Stimulated activated CD8-positive, alpha-beta memory T cell treated with anti-CD3 and anti-CD28 coated beads, Interleukin-15, amount 100 ng/mL, for 48 hours (primary cell): ENCODE measurements at places on chromosomes 2 and 18.

DNA sequence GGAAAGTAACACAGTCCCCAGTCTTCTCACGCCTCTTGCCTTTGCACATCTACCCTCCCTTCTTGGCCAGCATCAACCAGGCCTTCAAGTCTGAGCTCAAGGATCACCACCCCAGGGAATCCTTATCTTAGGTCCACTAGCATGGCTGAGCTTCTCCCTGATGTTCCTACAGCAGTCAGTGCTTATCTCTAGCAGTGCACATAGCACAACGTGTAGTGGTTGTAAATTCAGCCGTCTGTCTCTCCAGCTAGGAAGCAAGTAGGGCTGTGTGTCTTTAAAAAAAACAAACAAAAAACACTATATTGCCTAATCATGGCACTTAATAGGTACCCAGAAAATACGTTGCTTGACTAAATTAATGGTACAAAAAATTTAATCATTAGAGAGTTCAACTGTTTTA lies 29.2 kb downstream of the KCNG3 start:
- no peak for DNase-seq

- no peak for DNase-seq
Observed at GRCh38 chr2:5520463-5520972, 171.7 kb upstream of the SOX11 start.

DNA sequence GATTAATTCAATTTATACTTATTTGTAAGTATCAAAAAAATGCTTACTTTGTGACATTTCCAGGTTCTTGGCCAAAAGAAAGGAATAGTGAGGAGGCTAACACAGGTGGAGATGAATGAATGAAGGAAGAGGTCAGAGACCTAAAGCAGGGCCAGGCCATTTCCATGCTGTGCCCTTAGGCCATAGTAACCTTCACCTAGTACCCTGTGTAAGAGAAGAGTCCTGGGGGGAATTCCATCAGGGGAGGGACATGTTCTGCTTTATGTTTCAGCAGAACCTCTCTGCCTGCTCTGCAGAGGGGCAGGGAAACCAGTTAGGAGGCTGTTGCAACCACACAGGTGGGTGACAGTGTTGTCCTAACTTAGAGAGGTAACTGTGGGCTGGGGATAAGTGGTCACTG lies 204.2 kb upstream of the CDH20 start:
- DNase-seq = no peak

- no peak for DNase-seq
Observed at GRCh38 chr18:45243340-45244110, 371.8 kb upstream of the SLC14A2 start.

GRCh38 chr2:9113262-9113661 lies 93.3 kb upstream of the ASAP2 start:
- no peak for DNase-seq

DNA sequence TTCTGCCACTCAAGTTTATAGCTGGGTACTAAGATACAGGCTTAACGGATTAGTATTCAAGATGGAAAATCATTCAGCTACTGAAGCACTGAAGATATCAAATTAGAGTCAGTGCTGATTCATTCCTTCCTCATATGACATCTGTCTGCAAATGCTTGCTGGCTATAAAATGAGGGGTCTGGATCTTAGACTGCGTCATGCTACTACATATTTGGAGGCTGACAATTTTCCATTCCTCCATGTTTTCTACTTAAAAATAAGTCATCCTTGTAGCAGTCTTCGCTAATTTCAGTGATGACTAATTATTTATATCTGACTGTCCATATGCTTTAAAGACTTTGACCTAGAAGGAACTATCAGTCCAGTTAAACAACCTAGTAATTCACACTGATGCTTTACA lies 233.4 kb downstream of the RIT2 start:
- no peak for DNase-seq

GRCh38 chr2:26770986-26771586 lies 7.0 kb downstream of the SLC35F6 start:
- no peak for DNase-seq
